ENCODE measurements at places on chromosomes 2 and 18.

DNA sequence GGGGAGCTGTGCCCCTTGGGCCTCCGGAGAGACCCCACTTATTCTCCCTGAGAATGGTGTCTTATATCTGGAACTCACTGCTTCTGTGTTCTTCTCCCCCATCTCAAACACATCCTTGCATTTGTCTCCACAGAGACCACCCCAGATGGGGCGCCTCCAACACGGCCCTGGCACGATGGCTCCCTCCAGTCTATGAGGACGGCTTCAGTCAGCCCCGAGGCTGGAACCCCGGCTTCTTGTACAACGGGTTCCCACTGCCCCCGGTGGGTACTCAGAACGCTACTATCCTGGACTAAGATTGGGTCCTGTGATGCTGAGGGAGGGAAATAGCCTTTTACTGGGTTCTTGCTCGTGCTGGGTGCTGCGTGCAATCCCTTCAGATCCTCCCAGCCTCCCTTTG, 40.3 kb downstream of the TPO start:
- DNase-seq: no peak

- DNase-seq: no peak
Observed at GRCh38 chr2:134375935-134376334, 122.1 kb downstream of the MGAT5 start.

DNA sequence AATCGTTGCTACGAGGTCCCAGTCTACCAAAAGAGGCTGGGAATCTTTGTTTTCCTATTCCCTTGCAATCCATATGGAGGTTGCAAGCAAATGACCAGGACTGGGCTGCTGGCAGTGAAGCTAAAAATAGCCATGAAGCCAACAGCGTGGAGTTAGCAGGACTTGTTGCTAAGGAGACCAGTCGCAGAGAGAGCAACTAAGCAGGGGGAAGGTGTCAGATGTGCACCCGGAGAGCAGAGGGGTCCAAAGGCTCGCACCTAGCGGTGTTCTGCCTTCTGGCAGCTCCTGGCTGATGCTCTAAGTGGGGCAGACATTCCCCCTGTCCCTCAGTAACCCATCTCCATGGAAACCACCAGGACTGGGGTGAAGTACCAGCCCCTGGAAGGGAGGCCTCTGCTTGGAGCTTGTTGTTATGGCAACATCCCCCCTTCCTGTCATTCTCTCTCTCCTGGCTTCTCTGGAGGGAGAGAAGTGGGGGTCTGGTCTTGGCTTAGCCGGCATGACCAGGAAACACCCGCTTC, 84.6 kb downstream of the DNMT3A start:
- DNase-seq: no peak

- DNase-seq: no peak
Observed at GRCh38 chr2:47429795-47430194, 26.8 kb downstream of the MSH2 start.

DNA sequence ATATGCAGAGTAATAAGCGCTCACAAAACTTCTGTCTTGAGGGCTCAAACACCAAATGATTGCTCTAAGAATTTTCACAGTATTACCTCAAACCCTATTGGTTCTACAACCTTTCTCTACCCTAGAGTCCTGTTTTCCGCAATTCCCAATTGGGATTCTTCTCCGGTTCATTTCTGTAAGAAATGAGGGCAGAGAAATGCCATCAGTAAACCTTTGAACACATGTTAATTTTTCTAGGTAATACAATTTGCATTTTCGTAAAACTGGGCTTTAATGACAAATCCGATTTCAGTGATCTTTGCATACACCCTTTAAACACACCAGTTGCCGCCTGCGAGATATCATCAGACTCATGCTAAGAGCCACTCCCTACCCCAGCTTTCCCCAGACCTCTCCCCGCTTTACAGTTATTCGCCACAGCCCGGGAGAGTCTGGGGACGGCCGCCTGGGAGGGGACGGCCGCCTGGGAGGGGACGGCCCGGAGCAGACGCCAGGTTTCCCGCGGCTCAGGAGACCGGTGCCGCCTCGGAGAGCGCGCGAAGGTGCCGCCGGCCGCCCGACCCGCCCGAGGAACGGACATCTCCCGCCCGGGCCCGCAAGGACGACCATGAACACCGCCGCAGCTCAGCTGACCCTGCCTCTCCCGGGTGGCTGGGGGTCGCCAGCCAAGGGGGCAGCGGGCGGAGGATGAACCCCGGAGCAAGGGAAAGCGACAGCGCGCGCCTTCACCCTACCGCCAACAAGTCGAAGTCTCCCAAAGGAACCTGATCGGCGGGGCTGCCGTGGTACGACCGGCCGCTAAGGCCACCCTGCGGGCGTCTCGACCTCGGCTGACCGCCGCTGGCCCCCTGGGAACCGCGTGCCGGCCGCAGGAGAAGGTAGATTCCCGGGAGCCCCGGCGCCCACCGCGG, 463 bp downstream of the SMC6 start:
- DNase-seq: peak; percentile 1

DNA sequence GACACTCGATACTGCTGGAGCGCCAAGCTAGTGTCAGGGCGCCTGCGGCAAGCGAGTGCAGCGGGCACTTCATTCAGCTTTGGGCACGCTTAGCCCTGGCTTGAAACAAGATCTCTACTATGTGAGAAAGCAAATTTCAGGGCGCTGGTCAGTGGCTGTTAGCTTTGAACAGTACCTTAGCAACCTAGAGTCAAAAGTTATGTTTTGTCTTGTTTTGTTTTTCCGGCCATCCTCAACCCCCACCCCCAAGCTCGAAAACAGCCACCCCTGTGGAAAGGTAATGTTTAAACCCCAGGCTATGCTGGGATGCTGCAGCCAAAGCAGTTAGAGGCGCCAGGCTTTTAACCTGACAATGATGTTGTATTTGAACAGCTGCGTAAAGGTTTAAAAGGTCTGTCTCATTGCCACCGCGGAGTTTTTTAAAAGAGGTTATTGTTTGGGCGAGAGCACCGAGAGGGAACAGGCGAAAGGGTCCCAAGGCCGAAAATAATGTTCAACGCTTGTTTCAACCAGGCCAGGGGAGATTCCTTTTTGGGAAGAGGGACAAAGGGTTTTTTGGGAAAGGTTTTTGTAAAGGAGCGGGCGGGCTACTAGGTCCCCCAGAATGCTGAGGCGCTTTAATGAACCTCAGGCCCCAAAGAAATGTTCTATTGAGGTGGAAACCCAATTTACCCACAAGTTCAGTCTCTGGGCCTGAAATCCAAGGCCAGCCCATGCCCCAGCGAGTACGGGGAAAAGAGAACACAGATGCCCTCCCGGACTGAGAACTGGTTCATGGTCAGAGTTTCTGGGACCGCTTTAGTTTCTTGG, 2.3 kb upstream of the HOXD10 start:
- DNase-seq: no peak

- DNase-seq: no peak
Observed at GRCh38 chr2:150012986-150013385, 425.4 kb upstream of the MMADHC start.

GRCh38 chr2:112915300-112916144, 4.6 kb downstream of the IL37 start:
- DNase-seq: no peak

- DNase-seq: no peak
Observed at GRCh38 chr2:18214936-18215335, 336.5 kb downstream of the KCNS3 start.

DNA sequence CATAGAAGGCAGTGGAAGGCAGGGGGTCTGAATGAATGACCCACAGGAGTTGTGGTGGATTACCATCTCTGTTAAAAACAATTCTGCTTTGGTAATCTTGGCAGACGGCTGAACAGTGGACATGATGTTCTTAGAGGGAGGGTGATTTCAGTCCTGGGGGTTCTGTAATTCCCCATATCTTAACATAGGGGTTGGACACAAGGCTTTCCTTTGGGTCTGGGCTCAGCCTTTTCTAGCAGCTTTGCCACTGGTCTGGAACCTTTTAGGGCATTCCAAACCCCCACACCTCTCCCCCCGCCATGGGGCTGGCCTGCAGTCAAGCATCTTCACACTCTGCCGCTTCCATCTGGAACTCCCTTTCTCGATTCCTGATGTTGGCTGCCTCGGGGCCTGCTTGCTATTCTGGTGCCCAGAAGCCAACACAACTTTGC, 50.3 kb downstream of the RPL37A start:
- no peak for DNase-seq

- no peak for DNase-seq
Observed at GRCh38 chr2:85133751-85134254, 611 bp downstream of the TCF7L1 start.

All from stimulated activated CD8-positive, alpha-beta memory T cell treated with anti-CD3 and anti-CD28 coated beads, Interleukin-7, amount 100 ng/mL, for 1 hour (primary cell).